ENCODE measurements at places on chromosomes 13 and 19. TPM values are rescaled to one million over a fixed set of nuclear protein-coding genes. Genes with fewer than 3 reads are reported as not detected.

SRRM5 gene
- not detected for total RNA-seq

MUC16 gene
- total RNA-seq, result not detected

ATCAY gene
- not detected for total RNA-seq

ABCA7 gene
- total RNA-seq, result 1.1 TPM

UHRF1 gene
- 29.4 TPM for total RNA-seq

NKPD1 gene
- total RNA-seq, result 0.25 TPM

PODNL1 gene
- 9.2 TPM for total RNA-seq

VSTM2B gene
- not detected for total RNA-seq

MYO16 gene
- total RNA-seq, result not detected

C19orf12 gene
- total RNA-seq, result 46.8 TPM

KL gene
- 0.25 TPM for total RNA-seq

SIGLEC5 gene
- total RNA-seq, result not detected

DNA sequence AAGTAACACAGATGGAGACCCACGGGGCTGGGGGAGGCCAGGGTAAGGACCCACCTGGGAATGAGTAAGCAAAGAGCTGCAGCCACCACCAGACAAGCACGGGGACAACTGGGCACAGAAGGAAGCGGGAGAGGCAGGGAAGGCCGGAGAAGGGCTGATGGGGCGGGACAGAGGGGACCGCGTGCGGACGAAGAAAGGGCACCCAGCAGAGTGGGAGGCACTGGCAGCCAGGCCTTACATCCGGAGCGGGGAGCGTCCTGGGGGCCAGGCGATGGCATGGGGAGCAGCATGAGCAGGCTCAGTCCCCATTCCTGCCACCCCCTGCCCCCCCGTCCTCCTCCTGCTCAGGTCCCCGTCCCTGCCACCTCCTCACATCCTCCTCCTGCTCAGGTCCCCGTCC lies 3.0 kb downstream of the PROZ start:
- H3K4me1 ChIP-seq, result no peaks in the 10 kb centered on the region
- no peaks in the 10 kb centered on the region for H3K36me3 ChIP-seq
- no peaks in the 10 kb centered on the region for H3K27me3 ChIP-seq
- H3K27ac ChIP-seq, result no peak overlapping the region

- no peaks in the 10 kb centered on the region for H3K4me1 ChIP-seq
- no peak overlapping the region for H3K27ac ChIP-seq
- DNase-seq, result no peak
- no peaks in the 10 kb centered on the region for H3K36me3 ChIP-seq
Observed at GRCh38 chr19:49832556-49832955, 14.5 kb downstream of the MED25 start.

- DNase-seq, result no peak
- H3K27ac ChIP-seq, result no peak overlapping the region
- H3K27me3 ChIP-seq, result no peaks in the 10 kb centered on the region
- H3K4me3 ChIP-seq, result no peak overlapping the region
Observed at GRCh38 chr19:37955986-37956385, 49.0 kb downstream of the SIPA1L3 start.

- H3K4me1 ChIP-seq, result peaks cover 9% of the 10 kb centered on the region
- no peak for DNase-seq
- no peak overlapping the region for H3K27ac ChIP-seq
- no peak overlapping the region for H3K4me3 ChIP-seq
- 0 out of 2 replicates have a peak, but pooled peaks cover 5% of the 10 kb centered on the region for H3K36me3 ChIP-seq
- no peaks in the 10 kb centered on the region for H3K27me3 ChIP-seq
Observed at GRCh38 chr13:59885076-59885475, 278.7 kb downstream of the DIAPH3 start.

DNA sequence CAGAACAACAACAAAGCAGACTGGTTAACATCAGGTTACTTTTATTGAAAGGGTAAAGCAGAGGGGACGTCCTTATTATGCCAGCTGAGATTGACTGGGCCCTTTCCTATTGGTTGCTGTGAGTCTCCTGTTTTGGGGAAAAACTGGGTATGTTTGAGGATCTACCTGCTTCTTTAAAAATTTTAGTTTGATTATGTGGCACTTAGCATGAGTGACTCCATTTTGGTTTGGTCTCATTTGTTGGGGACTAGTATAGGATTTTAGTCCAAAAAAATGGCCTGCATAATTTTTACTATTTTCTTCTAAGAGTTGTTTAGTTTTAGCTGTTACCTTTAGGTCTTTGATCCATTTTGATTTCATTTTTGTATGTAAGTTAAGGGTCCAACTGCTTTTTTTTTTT lies 14.4 kb downstream of the ZNF627 start:
- no peaks in the 10 kb centered on the region for H3K27me3 ChIP-seq
- no peak overlapping the region for H3K4me3 ChIP-seq
- H3K27ac ChIP-seq, result no peak overlapping the region
- peaks cover 20% of the 10 kb centered on the region for H3K36me3 ChIP-seq

GRCh38 chr13:41621716-41622431 lies 164.5 kb downstream of the RGCC start:
- H3K27me3 ChIP-seq, result no peaks in the 10 kb centered on the region
- peak overlapping the region; percentile 17 for H3K4me3 ChIP-seq
- DNase-seq, result peak; percentile 39
- H3K36me3 ChIP-seq, result no peaks in the 10 kb centered on the region
- H3K4me1 ChIP-seq, result peaks cover 22% of the 10 kb centered on the region

GRCh38 chr19:10408511-10409283 lies 5.4 kb upstream of the CDC37 start:
- H3K4me3 ChIP-seq, result no peak overlapping the region
- no peak overlapping the region for H3K27ac ChIP-seq

DNA sequence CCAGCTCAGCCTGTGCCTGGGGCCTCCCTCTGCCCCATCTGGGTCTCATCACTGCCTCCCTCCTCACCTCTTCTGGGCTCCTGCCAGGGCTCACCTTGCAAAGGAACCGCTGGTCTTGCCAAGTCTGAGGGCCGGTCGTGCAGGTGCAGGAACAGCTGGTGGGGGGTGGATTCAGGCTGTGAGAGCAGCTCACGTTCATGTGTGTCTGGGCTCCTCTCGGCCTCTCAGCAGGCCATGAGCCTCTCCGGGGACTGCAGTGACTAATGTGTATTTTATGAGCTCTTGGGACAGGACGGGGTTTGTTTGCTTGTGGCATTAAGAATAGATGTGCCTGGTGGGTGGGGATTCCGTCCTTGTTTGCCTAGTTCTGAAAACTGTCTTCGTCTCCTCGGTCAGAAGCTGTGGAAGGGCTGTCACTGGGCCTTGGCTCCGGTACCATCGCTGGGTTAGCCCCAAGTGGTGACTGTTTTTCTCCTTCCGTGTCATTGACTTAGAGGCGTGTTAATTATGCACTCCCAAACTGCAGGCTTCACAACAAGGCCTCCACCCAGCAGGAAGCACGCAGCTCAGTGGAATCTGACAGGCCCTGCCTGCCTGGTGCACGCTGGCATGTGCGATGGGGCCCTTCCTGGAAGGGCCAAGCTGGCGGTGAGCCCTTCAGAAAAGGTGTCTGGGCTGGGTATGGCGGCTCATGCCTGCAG lies 77.6 kb downstream of the KDM4B start:
- peaks cover 6% of the 10 kb centered on the region for H3K36me3 ChIP-seq
- no peaks in the 10 kb centered on the region for H3K27me3 ChIP-seq
- H3K4me1 ChIP-seq, result peaks cover 33% of the 10 kb centered on the region

GRCh38 chr13:113022745-113023574 lies 53.9 kb downstream of the MCF2L start:
- H3K4me1 ChIP-seq, result no peaks in the 10 kb centered on the region
- no peak overlapping the region for H3K27ac ChIP-seq
- no peaks in the 10 kb centered on the region for H3K36me3 ChIP-seq
- DNase-seq, result no peak

- DNase-seq, result no peak
- no peaks in the 10 kb centered on the region for H3K36me3 ChIP-seq
- no peaks in the 10 kb centered on the region for H3K4me1 ChIP-seq
- no peaks in the 10 kb centered on the region for H3K27me3 ChIP-seq
- no peak overlapping the region for H3K4me3 ChIP-seq
Observed at GRCh38 chr13:112142401-112142930, 75.5 kb downstream of the SOX1 start.

DNA sequence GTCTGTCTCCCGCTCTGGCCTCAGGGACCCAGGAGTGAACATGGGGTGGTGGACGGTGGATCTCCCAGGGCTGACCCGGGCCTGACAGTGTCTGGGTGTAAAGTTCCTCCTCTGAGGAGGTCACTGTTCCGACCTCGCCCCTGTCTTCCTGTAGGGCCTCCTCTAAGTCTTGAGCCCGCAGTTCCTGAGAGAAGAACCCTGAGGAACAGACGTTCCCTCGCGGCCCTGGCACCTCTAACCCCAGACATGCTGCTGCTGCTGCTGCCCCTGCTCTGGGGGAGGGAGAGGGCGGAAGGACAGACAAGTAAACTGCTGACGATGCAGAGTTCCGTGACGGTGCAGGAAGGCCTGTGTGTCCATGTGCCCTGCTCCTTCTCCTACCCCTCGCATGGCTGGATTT lies at the start of gene SIGLEC9:
TSS of gene SIGLEC9 (plus strand) at position 178 of the 400 bp plus-strand sequence. CDS start at position 247, 69 bp downstream.
- no peaks in the 10 kb centered on the region for H3K36me3 ChIP-seq
- no peaks in the 10 kb centered on the region for H3K27me3 ChIP-seq
- no peaks in the 10 kb centered on the region for H3K4me1 ChIP-seq
- H3K4me3 ChIP-seq, result no peak within 1 kb of the TSS
- no peak within 1 kb of the TSS for H3K27ac ChIP-seq

GRCh38 chr13:80101040-80101439 lies 239.9 kb downstream of the SPRY2 start:
- 0 out of 2 replicates have a peak, but pooled peaks cover 4% of the 10 kb centered on the region for H3K4me1 ChIP-seq
- H3K4me3 ChIP-seq, result no peak overlapping the region
- no peaks in the 10 kb centered on the region for H3K36me3 ChIP-seq
- H3K27me3 ChIP-seq, result no peaks in the 10 kb centered on the region

GRCh38 chr13:36673838-36674326 lies at the start of gene SERTM1:
SERTM1 (plus strand) TSS chr13:36674020; CDS start chr13:36695079, 21,059 bp downstream.
- H3K36me3 ChIP-seq, result no peaks in the 10 kb centered on the region
- H3K27me3 ChIP-seq, result peaks cover 35% of the 10 kb centered on the region
- no peaks in the 10 kb centered on the region for H3K4me1 ChIP-seq
- DNase-seq, result peak; percentile 21
- H3K27ac ChIP-seq, result no peak within 1 kb of the TSS

DNA sequence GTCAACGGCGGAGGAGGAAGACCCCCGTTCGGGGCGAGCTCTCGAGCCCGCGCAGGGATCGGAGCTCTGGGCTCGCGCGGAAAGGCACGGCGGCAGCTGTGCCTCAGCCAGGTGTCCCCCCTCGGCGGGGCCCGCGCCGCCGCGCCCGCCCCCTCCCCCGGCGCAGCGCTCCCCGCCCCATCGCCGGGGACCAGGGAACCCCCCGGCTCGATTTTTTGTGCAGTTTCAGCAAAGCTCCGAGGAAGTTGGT lies 110.0 kb downstream of the KCNRG start:
- peak overlapping the region; percentile 93 for H3K27ac ChIP-seq
- H3K36me3 ChIP-seq, result no peaks in the 10 kb centered on the region
- DNase-seq, result no peak
- H3K27me3 ChIP-seq, result no peaks in the 10 kb centered on the region
- H3K4me3 ChIP-seq, result peak overlapping the region; percentile 94

GRCh38 chr19:13888281-13888680 lies 11.3 kb downstream of the NANOS3 start:
- H3K4me3 ChIP-seq, result no peak overlapping the region
- no peak overlapping the region for H3K27ac ChIP-seq
- no peaks in the 10 kb centered on the region for H3K36me3 ChIP-seq

- H3K4me1 ChIP-seq, result no peaks in the 10 kb centered on the region
- no peak overlapping the region for H3K4me3 ChIP-seq
- no peaks in the 10 kb centered on the region for H3K27me3 ChIP-seq
- DNase-seq, result no peak
- no peaks in the 10 kb centered on the region for H3K36me3 ChIP-seq
Observed at GRCh38 chr13:36628377-36629056, 45.3 kb upstream of the SERTM1 start.

DNA sequence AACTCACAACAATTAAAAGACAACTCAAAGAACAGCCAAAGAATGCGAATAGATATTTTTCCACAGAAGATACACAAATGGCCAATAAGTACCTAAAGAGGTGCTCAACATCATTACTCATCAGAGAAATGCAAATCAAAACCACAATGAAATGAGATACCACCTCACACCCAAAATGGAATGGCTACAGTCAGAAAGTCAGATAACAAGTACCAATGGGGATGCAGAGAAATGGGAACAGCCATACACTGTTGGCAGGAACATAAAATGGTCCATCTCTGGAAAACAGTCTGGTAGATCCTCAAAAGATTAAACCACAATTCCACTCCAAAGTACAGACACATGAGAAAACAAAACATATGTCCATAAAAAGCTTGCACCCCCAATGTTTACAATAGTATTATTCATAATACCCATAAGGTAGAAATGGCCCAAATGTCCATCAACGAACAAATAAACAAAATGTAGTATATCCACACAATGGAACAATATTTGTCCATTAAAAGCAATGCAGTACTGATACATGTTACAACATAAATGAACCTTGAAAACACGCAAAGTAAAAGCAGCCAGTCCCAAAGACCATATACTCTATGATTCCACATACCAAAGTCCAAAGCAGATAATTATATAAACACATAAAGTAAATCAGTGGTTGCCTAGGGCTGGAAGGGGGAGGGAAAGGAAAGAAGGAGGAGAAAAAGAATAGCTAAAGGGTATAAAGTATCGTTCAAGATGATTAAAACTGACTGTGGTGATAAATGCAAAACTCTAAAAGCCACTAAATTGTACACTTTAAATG lies 19.6 kb downstream of the USP12 start:
- H3K27me3 ChIP-seq, result no peaks in the 10 kb centered on the region
- no peaks in the 10 kb centered on the region for H3K4me1 ChIP-seq
- no peak for DNase-seq
- no peak overlapping the region for H3K27ac ChIP-seq

DNA sequence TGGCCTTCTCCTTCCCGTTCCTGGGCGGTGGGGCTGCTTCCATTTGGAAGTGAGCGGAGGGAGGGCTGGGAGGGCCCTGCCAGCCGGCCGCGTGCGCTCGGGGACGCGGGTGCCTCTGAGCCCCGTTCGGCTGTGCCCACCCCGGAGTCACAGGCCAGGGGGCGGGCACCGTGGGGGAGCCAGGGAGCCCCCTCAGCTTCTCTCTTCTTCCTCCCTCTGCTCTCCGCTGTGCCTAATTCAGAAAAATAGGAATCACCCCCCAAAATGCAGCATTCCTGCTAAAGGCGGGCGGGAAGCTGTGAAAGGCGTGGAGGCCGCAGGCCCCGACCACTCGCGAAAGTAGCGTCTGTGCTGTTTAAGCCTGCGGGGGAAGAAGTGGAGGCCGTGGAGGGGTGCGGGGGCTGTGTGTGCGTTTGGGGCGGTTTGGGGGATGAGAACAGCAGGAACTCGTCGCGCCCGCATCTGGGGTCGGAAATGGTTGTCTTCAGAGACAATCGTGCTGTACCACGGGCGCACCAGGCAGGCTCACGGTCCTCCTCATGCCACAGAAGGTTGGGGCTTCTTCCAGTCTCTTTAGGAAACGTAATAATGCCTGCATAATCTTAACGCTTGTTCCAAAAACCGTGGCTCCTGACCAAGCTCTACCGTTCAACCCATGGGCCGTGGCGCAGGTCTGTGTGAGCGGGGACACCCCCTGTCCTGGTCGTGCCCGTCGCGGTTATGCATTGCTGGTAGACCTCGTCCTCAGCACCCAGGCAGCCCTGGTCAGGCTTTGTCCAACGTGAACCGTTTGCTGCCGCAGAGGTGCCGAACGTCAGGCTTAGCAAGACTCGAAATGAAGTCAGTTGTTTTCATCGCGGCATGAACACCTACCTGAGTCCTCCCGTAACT lies 110.4 kb upstream of the SOX1 start:
- no peak overlapping the region for H3K4me3 ChIP-seq
- H3K36me3 ChIP-seq, result no peaks in the 10 kb centered on the region
- no peaks in the 10 kb centered on the region for H3K4me1 ChIP-seq
- no peaks in the 10 kb centered on the region for H3K27me3 ChIP-seq
- H3K27ac ChIP-seq, result no peak overlapping the region

GRCh38 chr13:44414716-44415115 lies 41.1 kb downstream of the SERP2 start:
- no peak overlapping the region for H3K4me3 ChIP-seq
- H3K27ac ChIP-seq, result no peak overlapping the region
- DNase-seq, result no peak

Data from GM23248 (cell line).